ENCODE measurements at places on chromosomes 12 and 14.

GRCh38 chr12:93322784-93323183 is 54.9 kb upstream of the NUDT4 start:
- DNase-seq: no peak

DNA sequence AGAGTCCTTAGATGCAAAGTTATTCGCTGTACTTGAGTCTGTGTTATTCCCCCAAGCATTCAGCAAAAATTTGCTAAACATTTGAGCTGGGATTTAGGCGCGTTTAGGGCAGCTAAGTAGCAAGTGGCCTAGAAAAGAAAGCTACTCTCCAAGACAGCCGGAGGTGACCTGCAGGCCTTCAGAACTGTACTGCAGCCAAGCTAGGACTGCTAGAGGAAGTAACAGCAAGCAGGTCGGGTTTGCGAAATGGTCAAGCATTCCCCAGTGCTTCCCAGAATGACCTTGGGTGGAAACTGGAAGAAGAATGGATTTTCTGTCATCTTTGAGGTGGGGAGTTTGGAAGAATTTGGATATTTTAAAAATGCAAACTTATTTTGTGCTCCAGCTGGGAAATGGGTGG is 287.5 kb downstream of the FOXN3 start:
- DNase-seq: no peak

DNA sequence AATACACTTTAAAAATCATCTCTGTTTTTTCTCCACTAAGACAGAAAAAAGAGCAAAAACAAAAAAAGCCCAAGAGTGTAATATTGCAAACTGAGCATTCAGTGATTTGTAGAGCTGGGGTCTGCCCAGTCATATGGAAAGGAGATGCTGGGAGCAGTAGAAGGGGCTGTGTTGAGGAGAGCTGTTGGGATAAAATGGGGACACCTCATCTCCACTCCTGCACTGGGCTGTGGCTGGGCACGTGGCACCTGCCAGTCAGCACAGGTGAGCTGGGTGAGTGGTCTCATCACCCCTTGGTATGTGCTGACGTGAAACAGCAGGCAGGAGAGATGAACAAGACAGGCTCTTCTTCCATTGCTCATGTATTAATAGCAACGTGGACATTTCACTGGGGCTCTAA is 217.4 kb downstream of the C12orf42 start:
- DNase-seq: no peak

GRCh38 chr12:119383206-119383605 is 48.7 kb downstream of the CCDC60 start:
- DNase-seq: no peak

DNA sequence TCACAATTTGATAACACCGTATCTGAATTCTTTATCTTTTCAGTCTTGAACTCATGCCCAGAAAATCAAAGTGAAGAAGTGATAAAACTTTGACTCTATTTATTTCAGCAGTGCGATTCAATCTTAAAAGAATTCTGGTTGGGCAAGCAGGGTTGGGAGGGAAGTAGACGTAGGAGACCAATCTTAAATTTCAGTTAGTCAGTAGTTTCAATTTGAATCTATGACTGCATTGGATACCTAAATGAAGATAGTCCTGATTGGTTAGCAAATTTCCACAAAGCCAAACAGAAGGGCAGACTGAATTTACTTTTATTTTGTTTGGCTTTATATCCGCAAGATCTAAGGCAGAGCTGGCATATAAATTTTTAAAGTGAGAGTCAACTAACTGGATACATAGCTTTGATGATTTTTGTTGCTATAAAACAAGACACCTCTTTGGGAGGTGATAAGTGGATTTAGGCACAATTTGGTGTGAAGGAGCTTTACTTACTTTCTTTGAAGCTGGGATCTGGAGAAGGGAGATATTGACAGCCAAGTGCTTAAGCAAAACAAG is 2.6 kb downstream of the ACSS3 start:
- DNase-seq: no peak

DNA sequence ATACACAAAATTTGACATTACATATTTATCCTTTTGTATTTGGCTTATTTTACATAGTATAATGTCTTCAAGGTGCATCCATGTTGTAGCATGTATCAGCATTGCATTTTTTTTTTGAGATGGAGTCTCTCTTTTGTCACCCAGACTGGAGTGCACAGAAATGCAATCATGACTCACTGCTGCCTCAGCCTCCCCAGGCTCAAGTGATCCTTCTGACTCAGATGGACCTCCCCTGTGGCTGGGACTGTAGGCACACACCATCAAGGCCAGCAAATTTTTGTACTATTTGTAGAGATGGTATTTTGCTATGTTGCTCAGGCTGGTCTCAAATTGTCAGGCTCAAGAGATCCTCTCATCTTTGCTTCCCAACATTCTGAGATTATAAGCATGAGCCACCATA is 214.4 kb upstream of the ALG10B start:
- no peak for DNase-seq

All from stimulated activated CD8-positive, alpha-beta memory T cell treated with anti-CD3 and anti-CD28 coated beads, Interleukin-7, amount 100 ng/mL, for 48 hours (primary cell).